ENCODE measurements at places on chromosomes 12 and 14. TPM values are rescaled to one million over a fixed set of nuclear protein-coding genes. Genes with fewer than 3 reads are reported as not detected.

DNA sequence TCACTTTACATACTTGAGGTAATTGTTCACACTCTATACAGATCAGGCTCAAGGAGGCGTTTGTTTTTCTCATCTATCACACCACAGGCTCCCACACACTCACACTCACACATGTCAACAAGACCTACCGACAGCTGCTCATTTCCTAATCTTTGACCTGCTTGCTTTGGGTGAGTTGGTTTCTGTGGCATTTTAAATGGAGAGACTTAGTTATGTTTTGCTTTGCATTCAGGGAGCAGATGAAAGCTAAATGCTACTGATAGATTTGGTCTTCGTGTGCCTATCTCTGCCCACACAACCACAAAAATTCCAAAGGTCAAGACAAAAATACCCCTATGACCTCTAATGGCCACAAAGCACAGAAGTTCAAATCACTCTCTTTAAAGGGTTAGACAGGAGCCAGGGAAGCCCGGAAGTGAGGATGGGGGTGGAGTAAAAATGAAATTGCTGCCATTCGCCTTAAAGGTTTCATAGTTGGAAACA lies 203.5 kb upstream of the G2E3 start:
- no peak overlapping the region for H3K27ac ChIP-seq
- H3K4me1 ChIP-seq: no peaks in the 10 kb centered on the region
- no peaks in the 10 kb centered on the region for H3K27me3 ChIP-seq

Gene VRTN
- total RNA-seq: 148 TPM

GRCh38 chr12:2895051-2895451 lies 4.4 kb downstream of the TULP3 start:
- no peaks in the 10 kb centered on the region for H3K36me3 ChIP-seq
- no peaks in the 10 kb centered on the region for H3K27me3 ChIP-seq
- DNase-seq: no peak
- H3K4me3 ChIP-seq: no peak overlapping the region
- H3K4me1 ChIP-seq: peaks cover 2% of the 10 kb centered on the region

DNA sequence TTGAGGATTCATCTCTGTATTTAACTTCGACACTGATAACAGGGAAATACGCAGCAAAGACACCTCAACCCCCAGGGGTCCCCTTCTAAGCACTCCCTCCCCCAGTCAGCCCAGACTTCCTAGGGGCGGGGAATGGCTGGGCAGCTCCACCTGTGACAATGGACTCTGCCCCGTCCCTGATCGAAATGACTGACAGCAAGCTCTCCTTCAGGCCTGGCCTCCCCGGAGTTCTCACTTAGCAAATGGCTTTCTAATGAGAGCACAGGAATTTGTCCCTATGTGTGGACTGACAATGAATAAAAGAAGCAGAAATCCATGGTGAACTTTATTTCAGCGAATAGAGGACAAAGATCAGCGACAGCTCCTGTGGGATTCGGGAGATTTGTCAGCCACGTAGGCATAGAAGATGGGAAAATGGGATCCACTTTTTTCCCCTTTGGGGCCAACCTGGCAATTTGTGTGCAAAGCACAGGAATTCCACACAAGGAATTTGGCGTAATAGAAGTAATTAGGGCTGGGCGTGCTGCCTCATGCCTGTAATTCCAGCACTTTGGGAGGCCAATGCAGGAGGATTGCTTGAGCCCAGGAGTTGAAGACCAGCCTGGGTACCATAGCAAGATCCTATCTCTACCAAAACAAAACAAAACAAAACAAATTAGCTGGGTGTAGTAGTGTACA lies 63.8 kb downstream of the TNFAIP2 start:
- peaks cover 1% of the 10 kb centered on the region for H3K27me3 ChIP-seq
- peak; percentile 31 for DNase-seq
- H3K4me1 ChIP-seq: peaks cover 12% of the 10 kb centered on the region

GRCh38 chr12:31002361-31002725 lies 71.3 kb upstream of the DDX11 start:
- DNase-seq: no peak
- H3K27me3 ChIP-seq: no peaks in the 10 kb centered on the region
- H3K4me1 ChIP-seq: no peaks in the 10 kb centered on the region
- H3K4me3 ChIP-seq: no peak overlapping the region
- H3K27ac ChIP-seq: no peak overlapping the region

DNA sequence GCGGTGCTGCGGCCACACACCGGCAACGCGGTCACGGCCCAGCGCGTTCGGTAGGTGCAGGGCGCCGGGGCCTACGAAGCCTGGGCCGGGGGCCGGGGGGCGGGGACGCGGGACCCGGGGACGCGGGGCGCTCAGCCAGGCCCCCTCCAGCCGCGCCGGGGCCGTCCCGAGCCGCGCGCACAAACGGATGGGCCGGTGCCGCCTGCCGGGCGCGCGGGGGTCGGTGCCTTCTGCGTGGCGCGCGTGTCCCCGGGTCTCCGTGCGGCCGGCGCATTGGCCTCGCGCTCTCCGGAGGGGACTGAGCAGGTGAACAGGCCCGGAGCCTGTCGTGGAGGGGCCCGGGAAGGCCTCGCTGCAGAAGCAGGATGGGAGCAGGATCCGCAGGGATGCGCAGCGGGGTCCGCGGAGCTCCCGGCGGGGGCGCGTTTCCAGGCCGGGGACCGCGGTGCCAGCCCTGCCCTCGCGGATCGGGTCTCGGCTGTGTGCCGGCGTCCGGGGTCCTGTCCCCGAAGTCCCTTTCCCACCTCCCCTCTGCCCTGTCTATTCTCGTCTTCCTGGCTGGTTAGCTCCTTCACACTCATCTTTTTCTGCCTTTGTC lies 421 bp downstream of the GLT1D1 start:
- peak overlapping the region; percentile 63 for H3K4me3 ChIP-seq
- DNase-seq: no peak
- H3K27me3 ChIP-seq: peaks cover 20% of the 10 kb centered on the region
- H3K27ac ChIP-seq: no peak overlapping the region
- H3K36me3 ChIP-seq: no peaks in the 10 kb centered on the region

Gene ZBTB39
- 24.5 TPM for total RNA-seq

DNA sequence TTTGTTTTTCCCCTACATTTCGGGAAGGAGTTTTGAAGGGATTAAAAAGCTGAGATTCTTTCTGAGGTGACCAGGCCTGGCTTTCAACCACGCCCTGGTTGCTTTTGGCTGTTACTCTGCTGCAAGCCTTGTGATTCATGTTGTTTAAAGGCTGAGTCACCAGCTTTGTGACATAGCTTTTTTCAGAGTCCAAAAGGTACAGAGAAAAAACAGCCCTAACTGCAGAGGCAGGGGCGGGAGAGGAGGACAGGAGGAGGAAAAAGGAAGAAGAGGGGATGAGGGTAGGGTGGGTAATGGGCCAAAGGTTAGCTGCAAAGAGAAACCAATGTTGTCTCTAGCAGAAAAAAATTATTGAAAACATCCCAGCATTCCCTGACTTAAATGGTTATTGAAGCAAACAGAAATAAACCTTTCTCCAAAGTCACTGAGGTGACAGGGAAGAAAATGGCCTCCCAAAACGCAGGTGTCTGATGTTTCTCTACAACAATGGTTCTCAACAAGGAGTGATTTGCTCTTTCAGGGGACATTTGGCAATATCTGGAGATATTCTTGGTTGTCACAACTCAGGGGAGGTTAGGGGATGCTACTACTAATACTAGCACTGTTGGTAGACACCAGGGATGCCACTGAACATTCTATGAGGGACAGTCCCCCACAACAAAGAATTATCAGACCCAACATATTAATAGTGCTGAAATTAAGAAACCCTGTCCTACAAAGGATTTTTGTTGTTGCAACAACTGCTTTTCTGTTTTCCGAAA lies 2.1 kb upstream of the UBC start:
- H3K36me3 ChIP-seq: peaks cover 17% of the 10 kb centered on the region
- H3K4me1 ChIP-seq: peaks cover 8% of the 10 kb centered on the region
- no peak for DNase-seq
- H3K4me3 ChIP-seq: no peak overlapping the region
- peak overlapping the region; percentile 67 for H3K27ac ChIP-seq
- no peaks in the 10 kb centered on the region for H3K27me3 ChIP-seq

- no peaks in the 10 kb centered on the region for H3K36me3 ChIP-seq
- H3K27me3 ChIP-seq: no peaks in the 10 kb centered on the region
- no peak for DNase-seq
- H3K4me1 ChIP-seq: no peaks in the 10 kb centered on the region
- no peak overlapping the region for H3K27ac ChIP-seq
Observed at GRCh38 chr12:76190299-76190698, 105.8 kb upstream of the NAP1L1 start.

Gene SNRPF
- 79.7 TPM for total RNA-seq

Gene GLS2
- 16.9 TPM for total RNA-seq

Gene RASSF3
- total RNA-seq: 57.3 TPM

Gene CCDC198
- total RNA-seq: not detected

Gene PAX9
- not detected for total RNA-seq

GRCh38 chr14:50762001-50762930 lies 68.7 kb downstream of the NIN start:
- H3K36me3 ChIP-seq: peaks cover 38% of the 10 kb centered on the region
- no peak for DNase-seq
- no peak overlapping the region for H3K4me3 ChIP-seq
- no peak overlapping the region for H3K27ac ChIP-seq
- H3K27me3 ChIP-seq: no peaks in the 10 kb centered on the region
- H3K4me1 ChIP-seq: no peaks in the 10 kb centered on the region

Gene ZNF605
- total RNA-seq: 16.9 TPM

Gene GARIN6
- not detected for total RNA-seq

Gene SLC10A1
- total RNA-seq: not detected

Gene ACSS3
- 22.7 TPM for total RNA-seq

DNA sequence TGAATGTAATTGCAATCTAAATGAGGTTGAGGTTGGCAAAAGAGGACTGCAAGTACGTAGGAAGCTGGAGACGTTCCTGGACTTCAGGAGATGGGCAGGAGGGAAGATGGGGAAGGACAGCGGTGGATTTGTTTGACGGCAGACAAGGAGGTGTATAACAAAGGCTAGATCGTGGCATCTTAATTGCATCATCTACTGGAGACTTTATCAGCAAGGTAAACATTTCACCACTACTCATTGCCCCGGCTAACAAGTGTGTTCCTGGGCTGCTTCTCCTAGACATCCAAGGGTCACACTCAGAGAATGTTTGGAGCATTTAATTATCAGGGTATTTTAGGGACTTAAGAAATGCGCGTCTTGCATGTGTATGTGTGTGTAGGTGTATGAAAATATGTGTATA lies 128.5 kb downstream of the KCNK10 start:
- no peaks in the 10 kb centered on the region for H3K4me1 ChIP-seq
- peak; percentile 13 for DNase-seq
- no peaks in the 10 kb centered on the region for H3K27me3 ChIP-seq
- H3K36me3 ChIP-seq: no peaks in the 10 kb centered on the region

Gene HOXC9
- total RNA-seq: not detected

DNA sequence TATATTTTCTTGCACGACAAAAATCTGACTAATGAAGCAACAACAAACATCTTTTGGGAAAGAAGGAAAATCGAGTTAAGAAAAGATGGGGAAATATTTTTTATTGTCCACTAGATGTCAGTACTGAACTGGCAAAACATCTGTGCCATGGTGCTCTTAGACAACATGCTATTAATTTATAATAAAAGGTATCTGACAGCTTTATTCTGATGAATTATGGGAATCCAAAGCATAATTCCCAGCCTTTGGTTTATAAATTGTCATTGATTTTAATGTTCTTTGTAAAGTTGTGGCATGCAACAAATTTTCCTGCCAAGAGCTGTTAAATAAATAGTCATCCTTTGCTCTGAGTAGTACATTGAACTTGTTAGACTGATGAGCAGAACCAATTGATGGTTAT lies 231.2 kb downstream of the ETNK1 start:
- H3K27me3 ChIP-seq: no peaks in the 10 kb centered on the region
- DNase-seq: no peak
- peaks cover 10% of the 10 kb centered on the region for H3K4me1 ChIP-seq
- H3K27ac ChIP-seq: no peak overlapping the region
- no peaks in the 10 kb centered on the region for H3K36me3 ChIP-seq

DNA sequence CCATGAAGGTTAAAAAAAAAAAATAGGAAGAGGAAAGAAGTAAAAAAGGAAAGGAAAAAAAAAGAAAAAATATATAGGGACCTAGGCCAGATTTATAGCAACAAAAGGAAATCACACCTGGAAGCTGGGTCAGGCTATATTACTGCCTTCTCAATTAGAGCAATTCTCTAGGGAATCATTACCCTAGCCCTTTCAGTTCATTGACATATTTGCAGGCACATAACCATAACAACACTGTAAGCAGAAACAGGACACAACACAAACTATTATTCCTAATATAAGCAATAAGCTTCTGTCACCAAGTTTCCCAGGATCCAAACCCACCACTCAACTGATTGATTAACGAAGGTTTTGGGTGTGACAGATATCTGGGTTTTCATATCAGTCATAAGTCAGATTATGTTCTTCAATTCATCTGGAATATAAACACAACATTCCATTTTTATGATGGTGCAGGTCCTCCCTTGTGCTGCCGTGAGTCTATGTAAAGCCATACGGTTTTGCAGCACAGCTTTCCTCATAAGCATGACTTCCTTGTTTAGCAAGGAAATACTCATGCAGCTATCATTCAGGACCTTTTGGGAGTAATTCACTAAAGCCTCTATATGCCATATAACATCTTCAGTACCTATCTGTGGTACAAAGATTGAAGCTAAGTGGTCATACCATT lies 4.2 kb downstream of the PCNX4 start:
- no peak for DNase-seq
- peaks cover 9% of the 10 kb centered on the region for H3K36me3 ChIP-seq
- H3K4me1 ChIP-seq: peaks cover 5% of the 10 kb centered on the region
- no peak overlapping the region for H3K4me3 ChIP-seq
- no peak overlapping the region for H3K27ac ChIP-seq

DNA sequence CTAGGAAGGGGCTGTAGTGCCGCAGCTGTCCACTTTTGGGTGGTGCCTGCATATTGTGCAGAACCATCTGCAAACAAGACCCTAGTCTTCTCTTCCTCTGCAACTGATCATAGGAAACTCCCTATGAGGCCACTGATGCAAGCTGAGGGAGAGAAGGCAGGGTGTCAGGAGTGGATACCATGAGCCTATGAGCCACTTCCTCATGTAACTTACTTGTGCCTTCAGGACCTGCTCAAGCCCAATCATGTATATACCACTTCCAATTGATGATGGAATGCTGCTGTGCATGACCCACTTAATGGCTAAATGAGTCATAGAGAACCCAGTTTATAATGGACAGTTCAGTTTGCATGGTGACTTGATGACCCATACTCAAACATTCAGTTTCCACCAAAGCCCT lies 107.9 kb downstream of the ALG10B start:
- H3K4me3 ChIP-seq: no peak overlapping the region
- DNase-seq: no peak
- H3K36me3 ChIP-seq: no peaks in the 10 kb centered on the region
- no peaks in the 10 kb centered on the region for H3K27me3 ChIP-seq
- H3K4me1 ChIP-seq: no peaks in the 10 kb centered on the region

Gene ARHGEF25
- total RNA-seq: 6.4 TPM

GRCh38 chr14:33709711-33710110 lies 241.2 kb downstream of the EGLN3 start:
- no peak overlapping the region for H3K4me3 ChIP-seq
- H3K27ac ChIP-seq: no peak overlapping the region
- DNase-seq: no peak
- peaks cover 7% of the 10 kb centered on the region for H3K4me1 ChIP-seq
- no peaks in the 10 kb centered on the region for H3K27me3 ChIP-seq

GRCh38 chr14:105332350-105332874 lies 17.9 kb downstream of the PACS2 start:
- H3K4me3 ChIP-seq: no peak overlapping the region
- H3K36me3 ChIP-seq: no peaks in the 10 kb centered on the region
- DNase-seq: no peak
- H3K27ac ChIP-seq: no peak overlapping the region
- H3K27me3 ChIP-seq: no peaks in the 10 kb centered on the region
- H3K4me1 ChIP-seq: peaks cover 6% of the 10 kb centered on the region

Measured in H1 (cell line).